Esophagus muscularis mucosa (tissue), 4 donors: ENCODE measurements at places on chromosomes 6 and 20.

DNA sequence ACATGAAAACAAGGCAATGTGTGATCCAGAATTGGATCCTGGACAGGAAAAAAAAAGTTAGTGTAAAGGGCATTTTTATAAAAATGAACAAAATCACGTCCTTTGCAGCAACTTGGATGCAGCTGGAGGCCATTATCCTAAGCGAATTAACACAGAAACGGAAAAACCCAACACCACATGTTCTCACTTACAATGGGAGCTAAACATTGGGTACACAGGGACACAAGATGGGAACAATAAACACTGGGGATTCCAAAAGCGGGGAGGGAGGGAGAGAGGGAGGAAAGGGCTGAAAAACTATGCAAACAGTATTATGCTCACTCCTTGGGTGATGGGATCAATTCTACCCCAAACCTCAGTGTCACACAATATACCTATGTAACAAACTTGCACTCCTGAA lies 91.4 kb upstream of the BTBD3 start:
- H3K27me3 ChIP-seq: no peaks in the 10 kb centered on the region
- no peaks in the 10 kb centered on the region for H3K4me1 ChIP-seq
- H3K27ac ChIP-seq: no peak overlapping the region
- no peak overlapping the region for H3K4me3 ChIP-seq

DNA sequence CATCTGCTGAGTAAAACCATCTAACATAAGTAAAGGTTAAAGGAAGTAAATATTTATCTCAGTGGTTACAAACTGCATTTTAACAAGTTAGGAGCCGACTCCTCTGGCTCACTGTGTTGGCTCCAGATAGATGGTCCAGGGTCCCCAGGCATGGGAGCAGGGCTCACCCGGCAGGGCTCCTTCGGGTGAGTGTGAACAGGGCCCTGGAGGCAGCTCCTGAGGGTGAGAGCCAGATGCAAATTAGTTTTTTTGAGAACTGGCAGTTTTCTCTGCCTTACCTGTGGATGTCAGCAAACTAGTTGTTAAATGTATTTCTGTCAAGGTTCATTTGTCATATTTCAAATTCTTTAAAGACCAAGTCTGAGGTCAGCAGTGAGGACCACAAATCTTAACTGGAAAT lies 21.5 kb downstream of the TPBG start:
- peaks cover 61% of the 10 kb centered on the region for H3K4me1 ChIP-seq
- H3K36me3 ChIP-seq: no peaks in the 10 kb centered on the region
- DNase-seq: no peak
- no peaks in the 10 kb centered on the region for H3K27me3 ChIP-seq
- H3K27ac ChIP-seq: peak overlapping the region; percentile 65

DNA sequence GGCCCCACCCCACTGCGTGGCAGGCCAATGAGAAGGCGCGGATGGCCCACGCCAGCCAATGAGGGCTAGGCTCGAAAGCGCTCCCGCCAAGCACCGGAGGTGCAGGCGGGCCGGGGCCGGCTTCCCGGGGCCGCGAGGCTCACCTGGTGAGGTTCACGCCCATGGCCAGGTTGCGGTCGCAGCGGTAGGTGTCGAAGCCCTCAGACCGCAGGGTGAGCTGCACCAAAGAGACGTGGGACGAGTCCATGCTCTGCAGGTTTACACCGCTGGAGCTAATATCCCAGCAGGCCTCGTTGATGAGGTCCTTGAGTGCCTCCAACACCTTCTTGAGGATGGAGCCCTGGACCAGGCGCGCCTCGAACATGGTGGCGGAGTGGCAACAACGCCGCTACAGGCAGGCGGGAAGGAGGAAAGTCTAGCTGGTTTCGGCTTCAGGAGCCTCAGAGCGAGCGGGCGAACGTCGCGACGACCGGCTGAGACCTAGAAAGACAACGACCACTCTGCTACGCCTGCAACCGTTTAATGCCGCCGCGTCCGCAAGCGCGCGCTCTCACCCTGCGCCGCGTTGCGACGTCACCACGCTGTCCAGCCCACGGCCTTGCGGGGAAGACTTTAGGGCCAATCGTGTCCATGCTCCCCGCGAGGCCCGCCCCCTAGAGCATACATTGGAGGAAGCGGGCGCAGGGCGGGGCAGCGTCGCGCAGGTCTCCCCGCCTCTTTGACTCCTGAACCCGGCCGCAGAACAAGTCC lies at the start of gene PCNA:
PCNA (minus strand) TSS at position 524 of the 750 bp plus-strand sequence; CDS start at position 364, 160 bp downstream.
- peak within 1 kb of the TSS; percentile 68 for H3K4me3 ChIP-seq
- peaks cover 21% of the 10 kb centered on the region for H3K4me1 ChIP-seq
- peak within 1 kb of the TSS; percentile 89 for H3K27ac ChIP-seq
- H3K36me3 ChIP-seq: peaks cover 5% of the 10 kb centered on the region
- H3K27me3 ChIP-seq: no peaks in the 10 kb centered on the region

DNA sequence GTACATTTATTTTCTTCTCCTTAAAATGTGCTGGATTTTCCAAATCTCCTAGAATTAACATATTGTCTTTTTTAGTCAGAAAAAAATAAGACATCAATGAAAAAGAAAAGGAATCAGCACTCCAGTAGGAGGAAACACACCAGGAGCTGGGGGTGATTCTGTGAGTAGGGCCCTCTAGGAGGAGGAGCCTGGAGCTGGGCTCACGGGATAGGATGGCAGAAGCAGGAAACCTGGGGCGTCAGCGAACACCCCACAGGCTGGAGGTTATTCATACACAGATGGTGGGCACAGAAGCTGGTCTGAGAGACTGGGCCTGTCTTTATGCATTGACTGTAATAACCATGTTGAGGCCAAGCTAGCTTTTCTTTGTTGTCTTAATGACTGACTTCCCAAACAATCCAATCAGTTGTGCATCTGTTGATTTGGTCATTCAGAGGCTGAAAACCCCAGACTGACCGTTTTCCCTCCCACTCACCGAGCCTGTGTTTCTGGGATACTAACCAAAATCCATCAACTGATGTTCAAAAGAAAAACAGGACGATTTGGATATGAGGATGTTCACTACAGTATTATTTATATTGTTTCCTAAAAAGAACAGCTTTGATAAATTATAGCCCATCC lies 53.1 kb downstream of the CPNE5 start:
- no peak overlapping the region for H3K4me3 ChIP-seq
- no peaks in the 10 kb centered on the region for H3K27me3 ChIP-seq
- DNase-seq: no peak
- no peaks in the 10 kb centered on the region for H3K4me1 ChIP-seq
- no peak overlapping the region for H3K27ac ChIP-seq

DNA sequence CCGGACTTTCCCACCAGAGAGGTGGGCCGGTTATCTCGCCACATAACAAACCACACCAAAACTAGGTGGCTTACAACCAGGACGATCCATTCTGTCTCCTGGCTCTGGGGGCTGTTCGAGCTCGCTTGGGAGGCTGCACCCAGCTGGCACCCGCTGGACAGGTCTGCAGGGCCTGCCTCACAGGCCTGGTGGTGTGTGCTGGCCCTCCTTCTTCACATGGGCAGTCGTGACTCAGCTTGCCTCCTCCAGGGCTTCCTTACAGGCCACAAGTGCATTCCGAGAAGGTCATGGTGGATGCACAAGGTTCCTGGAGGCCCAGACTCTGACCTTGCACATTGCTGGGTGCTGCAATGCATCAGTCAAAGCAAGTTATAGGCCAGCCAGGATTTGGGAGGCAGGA lies 34.2 kb downstream of the FOXF2 start:
- DNase-seq: no peak
- H3K4me3 ChIP-seq: no peak overlapping the region
- peaks cover 14% of the 10 kb centered on the region for H3K4me1 ChIP-seq
- no peaks in the 10 kb centered on the region for H3K36me3 ChIP-seq
- peak overlapping the region; percentile 13 for H3K27ac ChIP-seq

DNA sequence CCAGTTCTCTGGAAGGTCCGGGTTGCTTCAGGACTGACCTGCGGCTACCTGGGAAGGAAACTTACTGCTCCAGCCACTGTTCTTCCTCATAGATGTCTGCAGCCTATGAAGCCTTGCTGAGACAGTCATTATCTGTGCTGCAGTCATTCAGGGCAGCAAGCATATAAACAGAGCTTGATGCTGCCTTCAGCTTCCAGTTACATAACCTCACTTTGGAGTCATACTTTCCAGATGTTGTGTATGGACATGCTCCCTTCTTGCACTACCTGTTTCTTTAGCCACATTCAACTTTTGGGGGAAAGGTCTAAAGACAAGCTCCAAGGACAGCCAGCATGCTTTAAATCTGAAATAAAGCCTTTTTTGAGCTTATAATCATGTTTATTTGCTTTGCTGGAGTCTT lies 98.1 kb downstream of the SLC24A3 start:
- no peaks in the 10 kb centered on the region for H3K4me1 ChIP-seq
- H3K4me3 ChIP-seq: no peak overlapping the region
- H3K36me3 ChIP-seq: no peaks in the 10 kb centered on the region

DNA sequence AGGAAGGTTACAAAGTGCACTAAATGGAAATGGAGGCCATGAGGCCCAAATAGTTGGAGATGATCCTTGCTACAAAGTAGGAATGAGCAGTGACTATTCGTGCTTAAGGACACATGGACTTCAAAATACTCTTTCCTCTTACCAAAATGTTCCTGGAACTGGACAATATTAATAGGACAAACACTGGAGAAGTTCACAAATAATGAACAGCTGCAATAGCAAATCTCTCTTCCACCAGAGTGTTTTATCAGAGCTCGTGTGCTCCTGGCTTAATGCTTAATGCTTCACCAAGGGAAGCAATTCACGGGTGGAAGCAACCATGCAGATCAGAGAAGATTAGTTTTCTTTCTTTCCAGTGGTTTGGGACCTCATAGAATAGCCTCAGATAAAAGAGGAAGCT lies 435.4 kb downstream of the BCKDHB start:
- no peaks in the 10 kb centered on the region for H3K27me3 ChIP-seq
- no peak overlapping the region for H3K27ac ChIP-seq
- no peaks in the 10 kb centered on the region for H3K4me1 ChIP-seq
- no peak overlapping the region for H3K4me3 ChIP-seq

DNA sequence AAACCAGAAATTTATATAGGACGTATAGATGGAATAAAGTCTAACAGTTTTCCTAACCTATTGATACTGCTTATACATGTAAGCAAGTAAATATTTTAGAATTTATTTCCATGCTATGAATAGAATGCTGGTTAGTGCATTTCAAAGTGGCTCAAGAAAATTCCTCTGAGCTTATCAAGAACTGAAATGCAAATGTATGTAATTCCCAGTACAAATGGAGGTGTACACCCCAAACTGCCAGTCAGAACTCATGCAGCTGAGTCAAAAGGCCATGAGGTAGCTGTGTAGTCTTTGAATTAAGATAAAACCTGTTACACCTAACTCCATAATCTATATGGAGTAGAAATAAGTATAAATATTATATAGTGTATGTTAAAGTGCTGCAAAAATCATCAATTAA lies 232.2 kb upstream of the KCNQ5 start:
- no peak for DNase-seq
- no peak overlapping the region for H3K4me3 ChIP-seq
- H3K27ac ChIP-seq: no peak overlapping the region
- no peaks in the 10 kb centered on the region for H3K27me3 ChIP-seq

DNA sequence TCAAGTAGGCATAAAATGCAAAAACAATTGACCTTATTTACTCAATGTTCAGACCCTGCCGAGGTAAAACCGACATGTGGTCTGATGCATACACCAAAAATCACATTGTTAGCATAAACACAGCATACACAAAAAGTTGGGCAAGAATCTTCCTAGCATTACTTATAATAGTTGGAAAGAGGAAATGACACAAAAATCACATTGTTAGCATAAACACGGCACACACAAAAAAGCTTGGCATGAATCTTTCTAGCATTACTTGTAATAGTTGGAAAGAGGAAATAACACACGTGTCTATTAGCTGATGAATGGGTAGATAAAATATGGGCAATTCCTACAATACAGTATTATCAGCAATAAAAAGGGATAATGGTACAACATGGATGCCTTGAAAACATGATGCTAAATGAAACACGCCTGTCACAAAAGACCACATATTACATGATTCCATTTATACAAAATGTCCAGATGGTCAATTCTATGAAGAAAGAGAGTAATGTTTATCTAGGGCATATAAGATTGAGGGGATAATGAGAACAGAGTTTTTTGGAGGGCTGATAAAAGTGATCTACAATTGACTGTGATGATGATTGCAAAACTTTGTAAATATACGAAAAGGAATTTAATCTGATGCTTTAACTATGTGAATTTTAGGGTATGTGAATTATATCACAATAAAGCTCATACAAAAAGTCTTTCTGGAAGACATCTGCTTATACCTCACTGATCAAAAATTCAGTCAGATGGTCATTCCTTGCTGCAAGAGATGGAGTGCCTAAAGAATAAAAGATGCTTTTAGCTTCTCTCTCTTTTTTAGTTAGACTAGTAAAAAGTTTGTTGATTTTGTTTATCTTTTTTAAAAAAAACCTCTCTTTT lies 1019.5 kb upstream of the CITED2 start:
- no peak overlapping the region for H3K27ac ChIP-seq
- peaks cover 4% of the 10 kb centered on the region for H3K4me1 ChIP-seq
- H3K36me3 ChIP-seq: no peaks in the 10 kb centered on the region
- no peak overlapping the region for H3K4me3 ChIP-seq

GRCh38 chr6:93786474-93787330 lies 367.3 kb upstream of the EPHA7 start:
- H3K27me3 ChIP-seq: no peaks in the 10 kb centered on the region
- H3K4me3 ChIP-seq: no peak overlapping the region
- H3K36me3 ChIP-seq: no peaks in the 10 kb centered on the region
- no peak overlapping the region for H3K27ac ChIP-seq

- H3K27me3 ChIP-seq: no peaks in the 10 kb centered on the region
- H3K4me1 ChIP-seq: no peaks in the 10 kb centered on the region
- H3K27ac ChIP-seq: no peak overlapping the region
- no peak overlapping the region for H3K4me3 ChIP-seq
Observed at GRCh38 chr6:137904822-137905617, 38.0 kb downstream of the TNFAIP3 start.

- no peak overlapping the region for H3K27ac ChIP-seq
- peaks cover 29% of the 10 kb centered on the region for H3K4me1 ChIP-seq
- no peak for DNase-seq
- no peaks in the 10 kb centered on the region for H3K27me3 ChIP-seq
Observed at GRCh38 chr20:48734104-48734749, 93.6 kb downstream of the PREX1 start.

- no peak for DNase-seq
- H3K27ac ChIP-seq: peak overlapping the region; percentile 88
- no peak overlapping the region for H3K4me3 ChIP-seq
- peaks cover 31% of the 10 kb centered on the region for H3K4me1 ChIP-seq
- H3K27me3 ChIP-seq: no peaks in the 10 kb centered on the region
Observed at GRCh38 chr6:43267619-43268354, 24.5 kb downstream of the TTBK1 start.

DNA sequence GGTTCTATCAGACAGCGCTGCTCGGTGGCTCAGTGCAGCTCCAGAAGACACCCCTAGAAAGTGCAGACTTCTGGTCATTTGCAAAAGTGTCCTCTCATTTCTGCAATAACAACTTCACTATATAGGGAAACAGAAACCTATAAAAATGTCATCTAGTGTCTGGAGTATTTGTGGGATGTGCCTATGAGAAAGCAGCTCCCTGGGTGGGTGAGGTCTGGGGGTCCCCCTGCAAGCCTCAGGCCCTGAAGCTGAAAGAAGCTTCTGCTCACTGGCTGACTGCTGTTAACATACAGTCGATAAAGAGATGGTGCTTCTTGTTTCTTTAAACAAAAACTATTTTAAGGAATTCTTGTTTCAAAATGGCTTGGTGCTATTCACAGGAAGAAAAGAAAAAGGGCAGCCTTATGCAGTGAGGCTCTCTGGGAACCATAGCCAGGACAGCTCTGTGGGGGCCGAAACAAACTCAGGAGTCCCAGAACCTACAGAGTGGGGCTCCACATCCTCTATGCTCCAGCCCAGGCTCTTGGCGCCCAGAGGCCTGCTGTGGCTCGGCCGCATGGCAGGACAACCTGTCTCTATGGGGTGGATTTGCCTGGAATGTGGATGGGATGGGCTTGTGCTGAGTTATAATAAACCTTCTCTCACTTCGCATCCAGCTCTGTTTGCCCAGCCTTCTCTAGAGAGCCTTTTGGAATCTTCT lies 109.7 kb downstream of the BANF2 start:
- no peaks in the 10 kb centered on the region for H3K36me3 ChIP-seq
- peak overlapping the region; percentile 82 for H3K27ac ChIP-seq
- H3K4me1 ChIP-seq: peaks cover 52% of the 10 kb centered on the region
